Fibroblast of lung (primary cell): ENCODE measurements at places on chromosomes 12 and 14.
A peak's percentile ranks its signal among the peaks of the same experiment; 100 is the strongest.

- DNase-seq = no peak
These were observed 29.3 kb downstream of the PRKCH start for GRCh38 chr14:61350427-61351270.

GRCh38 chr12:106747973-106748436 lies 26.5 kb upstream of the RIC8B start:
- no peak for DNase-seq

- DNase-seq = no peak
These were observed 5.3 kb downstream of the TRMT5 start for GRCh38 chr14:60975551-60975950.

GRCh38 chr14:105267820-105268548 lies 19.7 kb downstream of the BTBD6 start:
- no peak for DNase-seq

DNA sequence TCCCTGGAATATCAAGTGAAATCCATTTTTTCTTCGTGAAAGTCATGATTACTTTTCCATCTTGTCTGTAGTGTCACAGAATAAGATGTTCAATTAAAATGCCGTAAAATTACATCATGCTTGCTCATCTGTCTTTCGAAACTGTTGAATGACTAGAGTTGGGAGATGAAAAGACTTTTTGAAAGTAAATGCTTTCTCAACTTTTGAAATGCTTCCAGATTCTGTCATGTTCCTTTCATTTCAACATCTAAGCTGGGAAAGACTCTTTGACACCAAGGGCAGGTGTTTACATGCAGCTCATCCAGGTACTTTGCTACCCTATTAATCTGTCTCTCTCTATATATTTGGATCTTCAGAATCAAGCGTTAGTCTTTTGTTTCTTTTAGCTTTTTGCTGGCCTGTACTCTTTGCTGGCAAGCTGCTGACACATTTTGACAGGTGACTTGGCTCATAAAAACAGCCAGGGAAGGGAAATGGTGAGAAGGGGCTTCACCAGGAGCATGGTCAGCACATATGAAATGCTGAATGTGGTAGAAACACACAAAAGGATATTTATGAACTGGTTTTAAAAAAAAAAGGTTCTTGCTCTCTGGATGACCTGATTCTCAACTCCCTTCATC lies 77.0 kb upstream of the METAP2 start:
- DNase-seq = peak; percentile 10

GRCh38 chr12:26124446-26125399 lies at the start of gene BHLHE41:
TSS of gene BHLHE41 (minus strand) at chr12:26125037. CDS start at chr12:26124779, 258 bp downstream.
- DNase-seq = peak; percentile 82
